Glutamatergic neuron (in vitro differentiated cells): ENCODE measurements at places on chromosomes 1 and 21.

DNA sequence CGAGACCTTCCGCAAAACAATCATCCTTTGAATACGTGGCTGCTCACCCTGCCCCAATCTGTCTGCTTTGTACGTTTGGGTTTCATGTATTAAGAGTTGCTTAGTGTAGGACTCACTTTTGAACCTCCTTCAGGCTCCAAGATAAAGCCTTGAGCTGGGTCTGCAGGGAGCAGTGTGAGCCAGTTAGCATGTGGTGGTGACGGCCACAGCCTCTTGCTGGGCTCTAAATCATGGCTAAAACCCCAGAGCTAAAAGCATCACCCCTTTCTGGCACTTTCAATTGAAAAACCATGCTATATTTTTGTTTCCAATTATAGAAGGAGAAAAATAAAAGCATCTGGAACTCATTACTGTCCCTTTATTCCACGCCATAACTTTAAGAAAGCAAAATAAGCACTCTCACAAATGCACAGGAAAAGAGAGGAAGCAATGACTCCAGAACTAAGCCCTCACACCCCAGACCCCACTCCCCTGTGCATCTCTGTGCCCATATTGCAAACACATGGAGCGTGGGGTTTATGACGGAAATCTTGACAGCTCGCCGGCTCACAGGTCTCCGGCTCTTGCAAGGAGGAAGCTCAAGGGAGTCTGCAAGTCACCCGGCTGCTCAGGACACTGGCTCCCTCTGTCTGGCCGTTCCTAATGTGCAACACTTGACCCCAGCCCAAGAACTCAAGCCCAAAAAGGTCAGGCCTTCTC, 135.5 kb downstream of the MIS18A start:
- H3K36me3 ChIP-seq = no peaks in the 10 kb centered on the region
- H3K27me3 ChIP-seq = no peaks in the 10 kb centered on the region
- DNase-seq = no peak
- no peak overlapping the region for H3K4me3 ChIP-seq
- H3K4me1 ChIP-seq = peaks cover 16% of the 10 kb centered on the region
- H3K27ac ChIP-seq = no peak overlapping the region

- no peak overlapping the region for H3K27ac ChIP-seq
- peaks cover 1% of the 10 kb centered on the region for H3K4me1 ChIP-seq
- no peak for DNase-seq
- H3K27me3 ChIP-seq = no peaks in the 10 kb centered on the region
These were observed 270.2 kb downstream of the DISC1 start for GRCh38 chr1:231896806-231897205.

- no peak overlapping the region for H3K27ac ChIP-seq
- H3K4me1 ChIP-seq = peaks cover 5% of the 10 kb centered on the region
- H3K36me3 ChIP-seq = no peaks in the 10 kb centered on the region
- H3K27me3 ChIP-seq = peaks cover 18% of the 10 kb centered on the region
- H3K4me3 ChIP-seq = no peak overlapping the region
- DNase-seq = peak; percentile 15
These were observed 35.9 kb downstream of the SLC19A1 start for GRCh38 chr21:45506241-45506817.

GRCh38 chr1:58627221-58627620, 50.2 kb upstream of the TACSTD2 start:
- no peak overlapping the region for H3K27ac ChIP-seq
- no peak for DNase-seq
- peaks cover 4% of the 10 kb centered on the region for H3K36me3 ChIP-seq
- peaks cover 3% of the 10 kb centered on the region for H3K4me1 ChIP-seq
- H3K27me3 ChIP-seq = peaks cover 3% of the 10 kb centered on the region

GRCh38 chr1:35725596-35725995, 6.9 kb upstream of the C1orf216 start:
- H3K27me3 ChIP-seq = peaks cover 1% of the 10 kb centered on the region
- peaks cover 13% of the 10 kb centered on the region for H3K4me1 ChIP-seq
- no peak for DNase-seq
- peak overlapping the region; percentile 83 for H3K27ac ChIP-seq
- H3K36me3 ChIP-seq = no peaks in the 10 kb centered on the region
- H3K4me3 ChIP-seq = peak overlapping the region; percentile 48

DNA sequence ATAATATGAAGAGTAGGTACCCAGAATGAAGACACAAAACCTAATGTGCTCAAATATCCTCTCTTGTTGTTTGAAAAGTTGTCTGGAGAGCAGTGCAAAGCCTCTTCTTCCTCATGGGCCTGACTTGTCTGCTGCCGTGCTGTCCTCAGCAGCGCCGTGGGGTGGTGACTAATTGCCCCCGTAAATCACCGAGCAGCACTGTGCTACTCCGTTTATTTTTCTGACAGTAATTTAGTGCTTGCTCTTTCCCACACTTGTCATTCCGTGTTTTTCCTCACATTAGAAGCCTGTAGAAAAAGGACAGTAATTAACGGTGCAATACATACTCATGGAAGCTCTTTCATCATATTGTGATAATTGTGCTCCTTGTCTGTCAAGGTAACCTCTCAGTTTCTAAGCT, 114.8 kb upstream of the BARHL2 start:
- DNase-seq = no peak
- peaks cover 14% of the 10 kb centered on the region for H3K4me1 ChIP-seq
- H3K27me3 ChIP-seq = peaks cover 6% of the 10 kb centered on the region
- no peaks in the 10 kb centered on the region for H3K36me3 ChIP-seq

GRCh38 chr1:2971101-2971501, 50.2 kb upstream of the ACTRT2 start:
- no peak overlapping the region for H3K27ac ChIP-seq
- DNase-seq = no peak
- no peaks in the 10 kb centered on the region for H3K36me3 ChIP-seq
- peaks cover 3% of the 10 kb centered on the region for H3K27me3 ChIP-seq
- H3K4me1 ChIP-seq = no peaks in the 10 kb centered on the region
- no peak overlapping the region for H3K4me3 ChIP-seq

DNA sequence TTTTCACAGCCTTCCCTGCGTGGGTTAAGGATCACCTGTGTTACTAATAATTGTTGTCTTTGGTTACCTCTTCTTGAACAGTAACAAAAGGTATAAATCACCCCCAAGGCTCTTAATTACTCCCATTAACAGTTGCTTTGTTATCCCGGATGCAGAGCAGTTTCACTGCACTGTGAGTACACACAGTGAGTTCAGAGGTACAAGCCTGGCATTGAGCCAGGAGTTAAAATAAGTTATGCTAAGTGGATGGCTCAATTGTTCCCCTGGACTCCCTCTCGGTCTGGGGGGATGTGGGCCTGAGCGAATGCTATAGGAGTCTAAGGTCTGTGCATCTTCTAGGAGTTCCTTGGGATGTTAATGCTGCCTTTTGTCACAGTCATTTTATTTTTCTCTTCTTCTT, 258.3 kb downstream of the ATG4C start:
- DNase-seq = no peak
- no peaks in the 10 kb centered on the region for H3K36me3 ChIP-seq
- no peak overlapping the region for H3K4me3 ChIP-seq
- no peak overlapping the region for H3K27ac ChIP-seq

GRCh38 chr1:157771661-157772425, 5.1 kb downstream of the FCRL2 start:
- no peaks in the 10 kb centered on the region for H3K4me1 ChIP-seq
- H3K27ac ChIP-seq = no peak overlapping the region
- no peaks in the 10 kb centered on the region for H3K27me3 ChIP-seq
- no peak for DNase-seq

DNA sequence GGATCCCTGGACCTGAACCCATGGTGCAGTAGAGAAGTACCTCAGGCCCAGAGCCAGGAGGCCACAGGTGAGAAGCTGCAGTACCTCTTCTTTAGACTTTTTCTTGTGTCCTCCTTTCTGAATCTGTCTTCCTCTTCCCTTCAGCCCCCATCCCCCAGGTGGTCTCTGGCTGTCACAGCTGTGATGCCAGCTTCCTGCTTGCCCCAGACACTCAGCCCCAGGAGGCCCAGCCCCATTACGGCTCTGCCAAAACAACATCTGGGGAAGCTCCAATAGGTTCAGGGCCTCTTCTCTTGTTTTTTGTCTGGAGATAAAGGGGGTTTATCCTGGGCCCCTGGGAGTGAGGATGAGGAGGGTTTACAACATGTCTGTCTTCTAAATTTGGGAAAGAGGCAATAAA, 9.5 kb upstream of the BTG2 start:
- H3K36me3 ChIP-seq = no peaks in the 10 kb centered on the region
- no peak for DNase-seq
- H3K27me3 ChIP-seq = peaks cover 10% of the 10 kb centered on the region
- peak overlapping the region; percentile 97 for H3K27ac ChIP-seq
- no peak overlapping the region for H3K4me3 ChIP-seq

- no peaks in the 10 kb centered on the region for H3K27me3 ChIP-seq
- DNase-seq = no peak
- H3K4me3 ChIP-seq = peak overlapping the region; percentile 13
- no peak overlapping the region for H3K27ac ChIP-seq
These were observed 43.0 kb downstream of the TRIM33 start for GRCh38 chr1:114468047-114468446.

DNA sequence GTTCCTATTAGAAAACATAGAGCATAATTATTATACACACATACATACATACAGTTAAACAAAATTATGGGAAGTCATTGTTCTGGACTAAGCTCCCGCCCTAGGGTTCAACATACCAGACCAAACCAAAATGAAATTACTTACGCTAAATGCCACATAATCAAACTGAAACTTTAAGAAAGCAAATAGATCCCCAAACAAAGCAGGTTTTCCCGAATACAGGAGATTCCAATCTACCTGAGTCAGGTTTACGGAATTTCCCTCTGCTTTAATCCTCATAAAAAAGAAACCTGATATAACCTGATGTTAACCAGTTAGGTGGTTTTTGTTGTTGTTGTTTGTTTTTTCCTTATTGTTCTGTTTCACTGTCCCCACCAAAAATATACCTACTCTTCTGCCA, 1886.9 kb downstream of the NCAM2 start:
- no peak overlapping the region for H3K27ac ChIP-seq
- no peaks in the 10 kb centered on the region for H3K4me1 ChIP-seq
- no peak overlapping the region for H3K4me3 ChIP-seq
- DNase-seq = no peak
- no peaks in the 10 kb centered on the region for H3K36me3 ChIP-seq

DNA sequence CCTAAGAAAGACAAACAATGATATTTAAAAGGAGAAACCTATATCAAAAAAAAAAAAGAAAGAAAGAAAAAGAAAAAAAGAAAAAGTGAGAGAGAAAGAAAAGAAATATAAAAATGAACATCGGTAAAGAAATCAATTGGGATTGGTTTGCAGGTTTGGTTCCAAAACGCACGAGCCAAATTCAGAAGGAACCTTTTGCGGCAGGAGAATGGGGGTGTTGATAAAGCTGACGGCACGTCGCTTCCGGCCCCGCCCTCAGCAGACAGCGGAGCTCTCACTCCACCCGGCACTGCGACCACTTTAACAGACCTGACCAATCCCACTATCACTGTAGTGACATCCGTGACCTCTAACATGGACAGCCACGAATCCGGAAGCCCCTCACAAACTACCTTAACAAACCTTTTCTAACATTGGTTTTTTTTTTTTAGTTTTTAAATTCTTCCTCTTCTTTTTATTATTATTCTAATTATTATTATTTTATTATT, 11.7 kb downstream of the LHX9 start:
- peaks cover 1% of the 10 kb centered on the region for H3K27me3 ChIP-seq
- no peak overlapping the region for H3K27ac ChIP-seq
- peak overlapping the region; percentile 73 for H3K4me3 ChIP-seq
- no peak for DNase-seq
- no peaks in the 10 kb centered on the region for H3K36me3 ChIP-seq
- H3K4me1 ChIP-seq = peaks cover 2% of the 10 kb centered on the region

DNA sequence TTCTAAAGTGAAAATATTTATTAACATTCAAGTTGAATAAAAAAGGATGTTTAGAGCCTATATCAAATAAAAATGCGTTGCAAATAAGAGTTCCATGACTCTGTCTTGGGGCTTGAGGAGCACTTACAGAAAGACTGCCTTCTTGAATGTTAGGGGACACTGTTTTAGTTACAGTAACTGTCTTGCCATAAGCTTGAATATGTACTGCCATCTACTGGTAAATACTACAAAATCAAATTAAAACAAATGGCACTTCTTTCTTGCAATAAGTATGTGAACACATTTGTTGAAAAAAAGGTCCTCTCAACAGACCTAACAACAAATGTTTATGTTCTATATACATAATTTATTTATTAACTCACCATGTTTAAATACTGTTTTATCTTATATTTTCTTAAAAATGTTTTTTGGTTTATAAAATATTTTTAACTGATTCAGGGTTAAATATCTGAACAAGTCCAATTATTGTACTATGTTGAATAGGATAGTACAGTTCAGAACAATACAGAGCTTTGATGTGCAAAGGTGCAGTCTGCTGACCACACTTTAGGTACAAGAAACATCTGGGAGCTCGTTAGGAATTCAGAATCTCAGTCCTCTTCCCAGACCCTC, 199.5 kb downstream of the LRRIQ3 start:
- H3K4me1 ChIP-seq = peaks cover 12% of the 10 kb centered on the region
- H3K27me3 ChIP-seq = peaks cover 1% of the 10 kb centered on the region
- H3K4me3 ChIP-seq = no peak overlapping the region
- peaks cover 7% of the 10 kb centered on the region for H3K36me3 ChIP-seq
- no peak for DNase-seq
- no peak overlapping the region for H3K27ac ChIP-seq

DNA sequence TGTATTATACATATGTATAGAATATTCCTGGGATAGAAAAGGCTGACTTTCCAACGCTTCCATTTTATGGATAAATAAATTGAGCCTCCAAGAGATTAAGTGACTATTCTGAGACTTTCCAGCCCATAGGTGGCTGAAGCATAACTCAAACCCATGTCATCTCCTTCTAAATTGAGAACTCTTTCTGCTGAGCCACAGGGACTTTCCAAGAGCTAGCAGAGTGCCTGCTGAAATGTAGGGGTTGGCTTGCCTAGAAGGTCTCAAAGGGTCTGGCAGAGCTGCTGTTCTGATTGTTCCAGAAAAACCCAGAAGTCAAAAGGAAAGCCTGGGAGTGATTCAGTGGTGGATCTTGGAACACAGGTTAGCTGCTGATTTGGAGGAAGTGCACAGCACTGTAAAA, 146.4 kb upstream of the BEND5 start:
- H3K4me1 ChIP-seq = peaks cover 50% of the 10 kb centered on the region
- H3K4me3 ChIP-seq = no peak overlapping the region
- no peak for DNase-seq
- H3K36me3 ChIP-seq = peaks cover 12% of the 10 kb centered on the region
- peaks cover 9% of the 10 kb centered on the region for H3K27me3 ChIP-seq

GRCh38 chr1:202143768-202144401, 652 bp downstream of the ARL8A start:
- H3K4me3 ChIP-seq = peak overlapping the region; percentile 97
- DNase-seq = peak; percentile 59
- H3K36me3 ChIP-seq = no peaks in the 10 kb centered on the region
- H3K27me3 ChIP-seq = peaks cover 8% of the 10 kb centered on the region
- H3K4me1 ChIP-seq = peaks cover 3% of the 10 kb centered on the region

DNA sequence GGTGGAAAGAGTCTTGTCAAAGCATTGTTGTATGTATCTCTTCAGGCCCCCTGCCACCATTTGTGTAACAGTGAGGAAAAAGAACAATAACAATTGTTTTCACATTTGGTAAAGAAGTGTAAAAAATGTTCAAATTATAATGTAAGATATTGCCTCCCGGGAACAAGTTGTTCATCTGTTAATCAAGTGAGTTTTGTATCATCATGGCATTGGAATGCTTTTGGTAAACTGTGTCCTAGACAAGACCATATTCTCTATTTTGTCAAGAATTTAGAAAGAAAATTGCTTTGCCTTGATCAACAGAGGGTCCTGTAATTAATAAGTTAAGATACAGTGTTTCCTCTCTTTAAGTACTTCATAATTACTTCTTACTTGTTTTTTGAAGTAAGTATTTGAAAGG, 692.0 kb upstream of the NR5A2 start:
- no peak overlapping the region for H3K27ac ChIP-seq
- DNase-seq = no peak
- H3K4me1 ChIP-seq = no peaks in the 10 kb centered on the region
- no peak overlapping the region for H3K4me3 ChIP-seq
- no peaks in the 10 kb centered on the region for H3K27me3 ChIP-seq
